Bronchus fibroblast of lung (primary cell): ENCODE measurements at places on chromosomes 6 and 20. TPM values are rescaled to one million over a fixed set of nuclear protein-coding genes. Genes with fewer than 3 reads are reported as not detected.

The PRDM1 gene
- total RNA-seq, result 1.6 and 1.8 TPM in 2 replicates

The PLN gene
- not detected in 2 replicates for total RNA-seq

The TNXB gene
- total RNA-seq, result under 0.01 and 0.17 TPM in 2 replicates

The RGS19 gene
- 10.4 and 10.7 TPM in 2 replicates for total RNA-seq

The CYP24A1 gene
- 0.17 TPM in 1 of 2 replicates, not detected in the other for total RNA-seq

The DDO gene
- 0.17 and 0.74 TPM in 2 replicates for total RNA-seq

The BPIFB4 gene
- total RNA-seq, result not detected in 2 replicates

The SPDEF gene
- not detected in 2 replicates for total RNA-seq

The PPIL4 gene
- total RNA-seq, result 12.6 and 19.5 TPM in 2 replicates

The KIF25 gene
- 0.15 and 0.17 TPM in 2 replicates for total RNA-seq

The MYL9 gene
- 54.1 and 78.6 TPM in 2 replicates for total RNA-seq

The ZNF184 gene
- total RNA-seq, result 4.0 and 6.2 TPM in 2 replicates

The ARMC2 gene
- 1.3 and 2.1 TPM in 2 replicates for total RNA-seq

The EYA2 gene
- 0.74 and 1.0 TPM in 2 replicates for total RNA-seq

The PNPLA1 gene
- total RNA-seq, result not detected in 2 replicates

The ZNF292 gene
- 5.7 and 5.8 TPM in 2 replicates for total RNA-seq

The MYCT1 gene
- not detected in 2 replicates for total RNA-seq

The CDH26 gene
- total RNA-seq, result 0.15 TPM in 1 of 2 replicates, not detected in the other

The EYA4 gene
- 8.1 and 8.2 TPM in 2 replicates for total RNA-seq

The OXT gene
- total RNA-seq, result not detected in 2 replicates

The CCM2L gene
- total RNA-seq, result not detected in 2 replicates

The TNFAIP3 gene
- total RNA-seq, result 3.4 and 4.8 TPM in 2 replicates

The BNIP5 gene
- not detected in 2 replicates for total RNA-seq

The PTGIS gene
- total RNA-seq, result 0.15 and 0.17 TPM in 2 replicates

The FAM209A gene
- total RNA-seq, result not detected in 2 replicates

The COL9A1 gene
- total RNA-seq, result not detected in 2 replicates

The KCNK15 gene
- total RNA-seq, result not detected in 2 replicates

The SLCO4A1 gene
- 0.17 and 0.74 TPM in 2 replicates for total RNA-seq

The HLA-DQB1 gene
- not detected in 2 replicates for total RNA-seq
